ENCODE measurements at places on chromosomes 7 and 10.

DNA sequence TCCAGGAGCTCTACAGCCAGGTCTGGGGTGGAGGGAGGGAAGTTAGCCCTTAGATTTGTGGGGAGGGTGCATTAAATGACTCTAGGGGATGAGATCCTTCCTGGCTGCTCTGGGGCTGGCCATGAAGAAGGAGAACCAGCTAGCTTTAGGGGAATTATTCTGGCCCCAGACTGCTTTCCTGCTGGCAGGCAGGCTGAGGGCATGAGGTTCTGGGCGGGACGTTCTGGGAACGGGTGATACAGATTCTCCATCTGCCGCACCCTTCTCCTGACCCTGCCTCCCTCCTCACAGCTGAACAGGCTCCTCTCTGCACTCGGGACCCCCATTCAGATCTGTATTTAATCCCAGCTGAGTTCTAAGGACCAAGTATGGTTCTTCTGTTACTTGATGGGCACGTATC is 23.9 kb downstream of the GOLGA7B start:
- DNase-seq: no peak

GRCh38 chr10:113005380-113005779 is 55.3 kb downstream of the TCF7L2 start:
- DNase-seq: no peak

DNA sequence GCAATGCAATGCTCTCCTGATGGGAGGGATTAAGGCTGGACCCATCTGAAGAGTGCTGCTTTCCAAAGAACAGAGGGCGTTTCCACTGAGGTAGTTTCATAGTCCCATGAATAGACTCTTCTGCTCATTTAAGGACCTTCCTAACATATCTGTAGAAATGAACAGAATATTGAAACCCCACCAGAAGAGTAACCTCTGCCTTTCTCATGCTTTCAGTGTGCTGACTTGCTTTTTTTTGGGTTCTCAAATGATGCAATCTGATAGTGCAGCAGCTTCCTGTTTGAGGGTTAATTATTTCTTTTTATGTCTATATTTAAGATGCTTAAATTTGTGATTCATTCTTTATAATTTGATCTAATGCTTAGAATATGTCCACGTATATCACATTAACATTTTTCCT is 82.2 kb downstream of the GATA3 start:
- DNase-seq: no peak

GRCh38 chr10:85557706-85558105 is 808.9 kb downstream of the GRID1 start:
- DNase-seq: no peak

- no peak for DNase-seq
Observed at GRCh38 chr10:14598809-14599764, 175.6 kb downstream of the FAM107B start.

- no peak for DNase-seq
Observed at GRCh38 chr7:2873146-2873545, 29.0 kb upstream of the GNA12 start.

GRCh38 chr7:99365318-99366141 is 9.0 kb upstream of the ARPC1B start:
- no peak for DNase-seq

DNA sequence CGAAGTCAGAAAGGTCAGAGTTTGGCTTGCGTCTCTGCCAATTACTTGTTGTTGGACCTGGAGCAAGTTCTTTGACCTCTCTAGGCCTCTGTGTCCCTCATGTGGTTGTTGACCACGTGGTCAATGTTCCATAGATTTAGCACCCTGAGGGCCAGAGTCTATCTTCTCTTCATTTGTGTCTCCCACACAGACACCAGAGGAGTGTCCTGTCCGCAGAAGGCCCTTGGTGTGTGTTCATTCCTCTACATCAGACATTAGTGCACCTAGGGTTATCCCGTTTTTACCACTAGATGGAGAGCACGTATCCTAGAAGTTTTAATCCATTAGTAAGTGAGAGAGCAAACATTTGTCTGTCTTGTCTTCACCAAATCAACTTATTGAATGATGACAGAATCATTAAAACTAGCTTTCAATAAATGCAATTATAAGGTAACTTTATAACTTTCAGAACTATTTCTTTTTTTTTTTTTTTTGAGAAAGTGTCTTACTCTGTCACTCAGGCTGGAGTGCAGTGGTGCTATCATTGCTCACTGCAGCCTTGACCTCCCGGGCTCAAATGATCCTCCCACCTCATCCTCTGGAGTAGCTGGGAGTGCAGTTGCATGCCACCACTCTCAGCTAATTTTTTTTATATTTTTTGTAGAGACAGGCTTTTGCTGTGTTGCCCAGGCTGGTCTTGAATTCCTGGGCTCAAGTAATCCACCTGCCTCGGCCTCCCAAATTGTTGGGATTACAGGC is 122.5 kb upstream of the ANKRD1 start:
- DNase-seq: no peak

GRCh38 chr7:64839910-64840309 is 45.7 kb downstream of the ZNF138 start:
- no peak for DNase-seq

DNA sequence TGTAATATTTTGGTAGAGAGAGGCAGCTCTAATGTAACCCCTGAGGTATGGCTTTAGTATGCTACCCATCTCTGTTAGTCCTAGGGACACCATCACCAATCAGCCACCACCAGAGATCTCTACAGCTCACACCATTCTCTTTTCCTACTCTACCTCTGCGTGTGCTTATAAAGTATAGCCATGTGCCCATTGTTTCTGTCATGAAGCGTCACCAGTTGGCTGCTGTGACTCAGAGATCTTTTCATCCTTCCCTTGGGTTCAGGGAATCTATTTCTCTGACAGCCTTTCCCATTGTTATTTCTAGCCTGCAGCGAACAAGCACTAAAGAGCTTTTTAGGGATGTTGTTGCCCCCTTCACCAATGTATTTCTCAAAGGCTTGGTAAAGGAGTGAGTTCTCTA is 103.3 kb downstream of the TPST1 start:
- DNase-seq: no peak

- DNase-seq: no peak
Observed at GRCh38 chr7:66643395-66643794, 14.7 kb downstream of the KCTD7 start.

- DNase-seq: no peak
Observed at GRCh38 chr10:113177936-113178335, 227.9 kb downstream of the TCF7L2 start.

DNA sequence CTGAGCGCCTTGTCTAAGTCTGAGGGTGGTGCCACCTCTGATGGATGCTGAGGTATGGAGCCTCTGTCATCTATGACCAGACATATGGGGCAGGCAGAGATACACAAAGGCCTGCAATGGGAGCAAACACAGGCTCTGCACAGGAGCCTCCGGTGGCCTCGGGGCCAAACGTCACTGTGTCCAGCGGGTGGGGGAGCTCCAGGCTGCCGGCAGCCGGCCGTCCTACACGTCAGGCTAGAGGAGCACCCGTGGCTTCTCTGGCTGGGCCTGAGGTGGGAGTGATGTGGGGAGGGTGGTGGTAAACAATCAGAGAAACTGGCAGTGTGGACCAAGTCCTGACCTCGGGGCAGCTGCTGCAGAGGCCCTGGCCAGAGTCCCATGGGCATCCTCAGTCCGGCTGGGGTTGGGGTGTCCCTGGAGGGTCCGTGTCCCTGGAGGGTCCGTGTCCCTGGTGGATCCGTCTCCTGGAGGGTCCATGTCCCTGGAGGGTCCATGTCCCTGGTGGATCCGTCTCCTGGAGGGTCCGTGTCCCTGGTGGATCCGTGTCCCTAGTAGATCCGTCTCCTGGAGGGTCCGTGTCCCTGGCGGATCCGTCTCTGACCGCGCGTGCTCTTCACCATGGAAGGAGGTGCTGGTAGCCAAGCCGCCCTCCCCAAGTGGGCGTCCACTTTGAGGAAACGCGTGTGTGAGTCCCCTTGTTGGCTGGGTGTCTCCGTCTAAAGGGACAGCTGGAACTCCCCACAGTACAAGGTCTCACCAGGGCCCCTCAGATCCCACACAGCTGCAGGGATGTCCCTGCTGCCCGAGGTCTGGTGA is 24.2 kb upstream of the FAM20C start:
- no peak for DNase-seq

DNA sequence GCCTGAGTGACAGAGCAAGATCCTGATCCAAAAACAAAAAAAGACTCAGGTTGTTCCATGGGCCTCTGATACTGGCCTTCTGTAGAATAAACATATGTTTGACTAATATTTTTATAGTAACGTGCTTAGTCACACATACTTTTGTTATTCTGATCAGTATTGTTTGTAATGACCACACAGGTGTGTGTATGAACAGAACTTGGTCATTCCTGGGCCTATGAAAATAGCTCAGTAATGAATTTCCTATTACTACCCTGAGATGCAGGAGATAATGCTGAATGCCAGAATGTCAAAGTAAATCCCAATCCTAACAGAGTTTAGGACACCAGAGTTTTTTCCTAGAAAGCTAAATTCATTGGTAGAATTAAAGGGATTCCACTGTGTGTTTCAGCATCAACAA is 108.7 kb downstream of the DOCK4 start:
- no peak for DNase-seq

DNA sequence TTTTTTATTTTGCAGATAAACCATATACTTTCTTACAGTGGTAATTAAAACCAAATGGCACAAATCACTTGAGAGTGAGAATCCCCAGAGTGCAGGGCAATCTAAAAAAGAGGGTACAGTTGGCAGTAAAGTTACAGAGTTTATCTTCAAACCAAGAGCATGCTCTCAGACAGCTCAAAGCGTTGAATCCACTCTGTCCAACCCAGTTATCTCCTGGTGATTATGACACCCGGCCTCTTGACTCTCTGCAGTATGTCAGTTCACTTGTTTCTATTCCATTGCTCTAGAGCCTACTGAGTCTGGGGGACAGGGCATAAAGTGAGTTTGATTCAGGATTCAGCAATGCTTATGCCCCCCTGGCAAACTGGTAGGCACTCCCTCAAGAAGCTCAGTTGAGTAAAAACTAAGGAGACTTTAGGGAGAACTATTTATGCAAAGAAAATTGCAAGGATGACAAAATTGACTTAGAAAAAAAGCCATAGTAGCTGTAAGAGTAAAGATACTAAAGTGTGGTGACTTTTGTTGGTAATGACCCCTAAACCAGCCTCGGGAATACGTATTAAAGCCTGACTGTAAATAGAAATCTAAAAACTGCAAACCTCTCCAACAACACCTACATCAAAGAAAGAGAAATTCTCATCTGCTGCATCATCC is 55.5 kb downstream of the COL1A2 start:
- DNase-seq: no peak

DNA sequence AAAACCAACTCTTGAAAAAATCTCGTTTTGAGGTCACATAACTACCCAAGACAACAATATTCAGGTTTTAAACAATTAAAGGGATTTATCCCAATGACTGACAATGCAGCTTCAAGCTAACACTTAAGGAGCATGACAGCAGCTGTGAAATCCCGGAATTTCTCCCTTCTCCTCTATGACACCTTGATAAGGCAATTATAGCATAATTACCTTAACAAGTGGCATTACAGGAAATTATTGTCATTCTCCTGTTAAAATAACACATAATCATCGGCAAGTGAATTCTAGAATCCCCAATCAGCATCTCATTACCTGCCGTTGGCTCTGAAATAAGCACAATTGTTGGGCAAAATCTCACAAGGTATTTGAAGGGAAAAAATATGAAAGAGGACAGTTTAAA is 417.0 kb upstream of the PFKP start:
- DNase-seq: no peak

GRCh38 chr10:109969760-109970346 is 37.9 kb upstream of the ADD3 start:
- DNase-seq: no peak

- no peak for DNase-seq
Observed at GRCh38 chr10:122307669-122308416, 36.7 kb downstream of the BTBD16 start.

DNA sequence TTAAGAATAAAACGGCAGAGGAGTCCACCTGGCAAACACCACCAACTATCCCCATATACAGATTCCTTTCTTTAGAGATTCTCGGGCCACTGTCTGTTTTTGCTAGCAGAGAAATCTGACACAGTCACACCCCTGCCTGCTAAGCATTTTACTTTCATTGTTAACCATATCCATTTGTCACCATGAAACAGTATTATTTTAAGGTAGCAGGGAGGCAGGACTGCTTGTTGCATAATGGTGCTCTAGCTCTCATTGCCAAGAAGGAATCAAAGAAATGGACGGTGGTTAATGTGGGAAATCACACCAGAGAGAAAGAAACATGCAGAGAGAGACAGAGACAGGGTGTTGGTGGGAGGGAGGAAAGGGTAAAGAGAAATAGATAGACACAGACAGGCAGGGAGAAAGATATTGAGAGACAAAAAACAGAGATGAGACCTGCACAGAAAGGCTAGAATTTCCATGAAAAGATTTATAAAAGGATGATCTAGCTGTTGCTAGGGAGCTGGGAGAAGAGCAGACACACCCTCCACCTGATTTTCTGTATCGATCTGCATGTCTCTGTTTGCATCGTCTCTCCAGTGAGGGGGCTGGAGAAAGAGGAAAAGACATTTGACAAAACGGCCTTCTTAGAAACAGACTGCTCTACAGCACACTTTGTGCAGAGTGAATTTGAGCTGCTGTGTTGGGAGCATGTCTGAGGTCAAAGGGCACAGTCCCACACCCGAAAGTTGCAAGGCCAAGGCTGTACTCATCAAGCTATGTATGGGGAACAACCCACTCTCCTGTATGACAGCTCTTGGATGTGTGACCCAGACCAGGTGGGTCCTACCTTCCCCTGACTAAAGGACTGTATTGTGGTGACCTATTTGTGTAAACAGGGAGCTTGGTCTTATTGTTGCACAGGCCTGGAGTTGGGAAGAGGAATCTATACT is 303.1 kb downstream of the FZD1 start:
- DNase-seq: no peak

GRCh38 chr10:51251110-51251509 is 176.8 kb downstream of the PRKG1 start:
- DNase-seq: no peak

GRCh38 chr10:74771054-74771453 is 55.3 kb upstream of the KAT6B start:
- DNase-seq: no peak

- no peak for DNase-seq
Observed at GRCh38 chr7:30815388-30815854, 44.2 kb downstream of the MINDY4 start.

DNA sequence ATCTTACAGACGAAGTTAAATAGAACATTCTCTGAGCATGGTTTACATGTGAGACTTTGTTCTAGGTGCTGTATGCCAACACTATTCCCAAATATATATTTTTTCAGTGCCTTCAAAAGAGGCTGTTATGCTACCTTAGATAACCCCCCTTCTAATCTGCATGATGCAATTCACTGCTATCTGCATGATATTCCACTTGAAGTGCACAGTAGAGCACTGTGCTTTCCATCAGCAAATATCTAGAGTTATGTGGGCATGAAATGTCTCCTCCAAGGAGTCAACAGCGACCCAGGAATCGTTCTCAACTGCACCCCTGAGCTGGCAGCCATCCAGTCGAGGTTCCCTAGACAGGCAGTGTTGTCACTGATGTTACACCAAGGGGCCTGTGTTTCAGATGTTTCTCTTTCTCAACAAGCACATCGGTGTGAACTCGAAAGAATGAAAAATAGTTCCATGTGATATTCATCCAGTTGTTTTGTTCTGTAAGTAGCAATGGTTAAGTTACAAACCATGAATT is 88.3 kb downstream of the PDE1C start:
- no peak for DNase-seq

GRCh38 chr7:17054836-17055235 is 173.1 kb upstream of the AGR3 start:
- DNase-seq: no peak
